ENCODE measurements at places on chromosomes 1 and 21. TPM values are rescaled to one million over a fixed set of nuclear protein-coding genes. Genes with fewer than 3 reads are reported as not detected.

Gene CLSTN1
- 308 TPM for total RNA-seq

Gene CLDN19
- 2.5 TPM for total RNA-seq

Gene HMGN2
- total RNA-seq, result 63.2 TPM

Gene CCDC27
- total RNA-seq, result not detected

Gene SH3GLB1
- total RNA-seq, result 109 TPM

Gene PEX10
- total RNA-seq, result 32.8 TPM

Gene RCAN1
- total RNA-seq, result 60.7 TPM

Gene CFAP74
- total RNA-seq, result 0.07 TPM

Gene MAP1LC3C
- total RNA-seq, result not detected

Gene NUF2
- total RNA-seq, result 0.33 TPM

Gene NECTIN4
- total RNA-seq, result 13.2 TPM

Gene LYPD8
- total RNA-seq, result 1.2 TPM

Gene MAST2
- total RNA-seq, result 32.8 TPM

Gene CFHR5
- total RNA-seq, result not detected

Gene ADAMTS4
- total RNA-seq, result 0.16 TPM

Gene ALG6
- total RNA-seq, result 11.3 TPM

All from mammary epithelial cell (primary cell).